ENCODE measurements at places on chromosomes 5 and 9. TPM values are rescaled to one million over a fixed set of nuclear protein-coding genes. Genes with fewer than 3 reads are reported as not detected.

The PCDHB7 gene
- total RNA-seq, result 0.62 TPM

The INSL4 gene
- total RNA-seq, result not detected

The OR13C3 gene
- not detected for total RNA-seq

- no peak for DNase-seq
Observed at GRCh38 chr5:61680247-61680646, 348.2 kb downstream of the ZSWIM6 start.

DNA sequence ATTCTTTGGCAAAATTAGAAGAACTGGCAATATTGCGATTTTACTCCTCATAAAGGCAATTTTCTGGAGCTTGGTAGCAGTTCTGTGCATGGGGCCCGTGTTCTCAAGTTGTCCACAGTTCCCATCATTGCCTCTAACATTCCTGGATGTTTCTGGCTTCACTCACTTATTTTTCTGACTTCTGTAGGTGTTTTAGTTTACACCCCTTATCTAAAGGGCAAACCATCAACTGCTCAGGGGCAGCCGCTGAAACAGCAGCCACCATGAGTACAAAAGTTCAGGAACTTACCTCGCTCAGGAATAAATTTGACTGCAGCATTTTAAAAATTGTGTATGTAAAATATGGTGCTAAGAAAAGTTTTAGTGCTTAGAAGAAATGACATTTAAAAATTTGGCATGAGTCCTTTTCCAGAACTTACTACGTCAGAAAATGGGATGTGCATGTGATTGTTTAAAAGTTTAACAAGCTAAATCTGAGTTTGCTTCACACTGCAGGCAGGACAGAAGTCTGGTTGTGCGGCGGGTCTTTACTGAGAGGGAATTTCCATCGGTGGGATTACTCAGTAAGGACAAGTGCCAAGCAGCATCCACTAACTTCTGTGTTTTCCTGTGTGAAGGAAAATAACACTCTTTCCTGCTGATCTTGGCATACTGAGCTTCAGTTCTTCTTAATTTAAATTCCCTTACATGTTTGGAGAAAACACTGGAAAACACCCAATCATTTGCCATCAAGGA, 261.7 kb downstream of the MAT2B start:
- no peak for DNase-seq

DNA sequence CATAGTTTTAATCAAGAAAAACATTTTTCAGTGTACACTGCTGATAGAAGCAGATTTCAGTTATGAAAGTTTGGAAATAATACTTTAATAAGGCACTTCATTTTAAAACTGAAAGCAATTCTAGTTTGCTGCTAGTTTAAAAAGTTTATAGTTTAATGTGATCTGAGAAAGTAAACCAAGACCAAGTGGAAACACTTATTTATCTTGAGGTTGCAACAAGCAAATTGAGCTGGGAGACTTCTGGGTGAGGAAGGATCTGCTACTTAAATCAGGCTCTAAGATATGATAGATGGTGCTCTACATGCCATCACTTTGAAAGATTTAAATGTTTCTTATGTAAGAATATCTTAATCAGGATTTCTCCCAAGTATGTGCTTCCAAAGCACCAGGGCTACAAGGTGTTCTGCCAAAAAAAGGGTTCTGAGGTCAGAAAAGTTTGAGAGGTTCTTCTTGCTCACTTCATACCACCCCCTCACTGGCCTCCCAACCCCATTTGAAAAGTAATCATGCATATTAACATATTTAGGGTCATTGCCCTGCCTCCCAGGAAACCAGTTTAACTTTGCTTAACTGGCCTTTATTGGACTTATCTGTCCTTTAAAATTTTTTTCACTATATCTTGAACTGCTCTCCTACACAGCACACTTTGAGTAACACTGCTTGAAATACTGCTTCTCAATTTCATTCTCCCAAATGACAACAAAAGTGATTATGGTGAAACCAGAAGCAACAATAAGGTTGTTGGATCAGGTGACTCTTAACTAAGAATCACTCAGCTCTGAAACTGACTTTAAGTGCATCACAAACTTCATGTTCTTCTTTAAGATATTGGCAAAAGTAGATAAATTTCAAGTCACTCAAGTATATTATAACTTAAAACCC, 15.5 kb downstream of the SLC44A1 start:
- DNase-seq, result no peak
